ENCODE measurements at places on chromosomes 7 and 10.

DNA sequence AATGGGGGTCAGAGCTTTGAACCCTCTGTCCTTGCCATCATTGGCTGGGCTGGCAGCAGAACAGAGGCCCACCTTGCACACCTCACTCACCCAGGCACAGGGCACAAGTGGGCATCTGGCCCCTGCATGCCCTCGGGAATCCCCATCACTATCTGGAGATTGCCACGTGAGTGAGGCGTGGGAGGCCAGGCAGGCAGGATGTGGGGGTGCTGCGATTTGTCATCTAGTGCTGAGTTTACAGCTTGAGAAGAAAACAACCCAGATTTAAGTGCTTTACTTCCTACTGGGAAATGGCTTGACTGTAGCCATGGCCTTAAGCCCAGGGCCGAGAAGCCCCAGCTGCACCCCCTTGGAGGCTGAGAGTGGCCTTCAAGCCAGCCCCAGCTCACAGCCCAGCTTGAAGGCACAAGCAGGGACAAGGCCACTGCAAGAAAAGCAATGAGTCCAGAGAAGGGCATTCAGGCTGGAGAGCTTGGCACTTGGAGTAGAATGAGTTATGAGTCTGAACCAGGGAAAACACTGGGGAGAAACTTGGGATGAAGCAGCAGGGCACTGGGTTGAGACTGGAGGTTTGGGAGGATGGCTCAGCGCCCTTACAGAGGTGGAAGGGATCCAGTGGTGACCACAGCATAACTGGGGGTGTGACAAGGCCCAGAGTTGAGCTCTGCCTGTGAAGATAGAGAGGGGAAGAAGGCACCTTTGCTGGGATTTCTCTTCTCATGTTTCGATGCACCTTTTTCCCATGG, 123.0 kb downstream of the CXCL12 start:
- no peak for DNase-seq

DNA sequence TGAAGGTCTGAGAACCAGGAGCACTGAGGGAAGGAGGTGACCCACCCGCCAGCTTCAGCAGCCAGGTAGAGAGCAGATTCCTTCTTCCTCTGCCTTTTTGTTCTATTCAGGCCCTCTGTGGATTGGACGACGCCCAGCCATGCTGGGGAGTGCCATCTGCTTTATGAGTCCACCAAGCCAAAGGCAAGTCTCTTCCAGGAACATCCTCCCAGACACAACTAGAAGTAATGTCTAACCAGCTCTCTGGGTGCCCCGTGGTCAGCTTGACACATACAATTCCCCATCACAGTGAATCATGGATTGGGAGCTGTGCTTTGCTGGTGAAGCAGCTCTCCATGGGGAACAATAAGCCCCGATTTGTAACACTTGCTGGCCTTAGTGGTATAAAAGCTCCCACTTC, 125.2 kb downstream of the CCDC3 start:
- no peak for DNase-seq

DNA sequence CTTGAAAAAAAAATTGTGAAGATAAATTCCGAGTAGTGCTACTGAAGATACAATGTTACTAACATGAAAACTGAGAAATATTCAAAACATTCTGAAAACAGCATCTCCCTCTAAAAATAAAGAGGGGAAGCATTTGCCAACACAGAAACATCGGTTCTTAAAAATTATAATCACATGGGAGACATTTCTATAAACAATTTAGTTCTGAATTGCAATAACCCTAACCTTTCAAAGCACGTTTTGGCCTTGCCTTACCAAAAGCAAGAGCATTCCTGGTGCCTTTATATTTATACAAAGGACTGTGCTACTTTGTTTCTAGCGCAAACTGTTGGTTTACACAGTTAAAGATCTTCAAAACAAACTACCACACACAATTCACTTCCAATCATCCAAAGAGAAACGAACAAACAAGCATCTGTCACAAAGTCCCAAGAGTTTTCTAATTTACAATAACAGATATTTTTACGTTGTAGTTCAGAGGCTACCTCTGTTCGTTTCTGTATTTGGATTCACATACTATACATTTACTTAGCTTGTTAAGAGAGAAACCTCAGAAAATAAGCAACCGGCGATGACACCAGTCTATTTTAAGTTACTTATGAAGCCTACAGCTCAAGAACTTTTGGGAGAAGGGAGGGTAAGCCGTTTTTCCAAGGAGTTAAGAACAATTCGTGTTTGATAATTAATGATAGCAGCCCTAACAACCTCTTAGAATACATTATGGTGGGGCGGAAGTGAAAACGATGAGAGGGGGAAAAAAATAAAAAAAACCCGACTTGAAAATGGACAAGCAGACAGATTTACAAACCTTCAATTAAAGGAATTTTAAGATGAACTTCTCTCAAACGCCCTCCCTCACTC, 1.3 kb downstream of the ABI1 start:
- DNase-seq, result no peak

- no peak for DNase-seq
Measured at GRCh38 chr7:37145682-37146081, 303.0 kb downstream of the ELMO1 start.

DNA sequence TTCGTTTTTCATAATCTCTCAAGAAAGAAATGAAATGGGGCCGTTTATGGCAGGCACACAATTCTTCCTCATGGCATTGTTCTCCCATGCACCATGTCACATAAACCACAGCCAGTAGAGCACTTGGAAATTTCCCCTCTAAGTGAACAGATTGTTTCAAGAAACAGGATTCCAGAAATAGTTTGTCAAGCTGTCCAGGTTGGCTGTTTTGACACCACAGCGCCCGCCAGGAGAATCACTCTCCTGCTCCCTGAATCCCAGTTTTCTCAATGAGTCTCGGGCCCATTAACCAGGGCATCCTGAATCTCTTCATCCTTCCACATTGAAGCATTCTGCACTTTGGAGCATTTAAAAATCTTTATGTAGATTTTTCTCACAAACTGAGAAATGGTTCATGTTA, 172.2 kb upstream of the NEBL start:
- DNase-seq, result no peak

DNA sequence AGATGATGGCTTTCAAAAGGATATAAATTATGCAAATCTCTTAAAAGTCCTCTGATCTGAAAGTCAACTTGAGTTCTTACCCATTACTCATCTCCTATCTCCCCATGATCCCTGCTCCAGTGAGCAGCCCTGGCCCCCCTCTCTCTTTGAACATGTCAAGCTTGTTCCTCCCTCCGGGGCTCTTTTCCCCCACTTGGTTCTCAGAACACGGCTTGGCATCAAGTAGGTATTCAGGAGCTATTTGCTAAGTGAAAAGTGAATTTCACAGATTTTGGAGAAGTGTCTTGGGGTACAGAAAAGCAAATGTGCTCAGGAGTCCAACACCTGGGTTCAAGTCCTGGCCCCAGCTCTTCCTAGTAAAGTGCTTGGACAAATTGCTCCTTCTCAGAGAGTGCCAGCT, 98.3 kb upstream of the CTBP2 start:
- DNase-seq, result no peak

DNA sequence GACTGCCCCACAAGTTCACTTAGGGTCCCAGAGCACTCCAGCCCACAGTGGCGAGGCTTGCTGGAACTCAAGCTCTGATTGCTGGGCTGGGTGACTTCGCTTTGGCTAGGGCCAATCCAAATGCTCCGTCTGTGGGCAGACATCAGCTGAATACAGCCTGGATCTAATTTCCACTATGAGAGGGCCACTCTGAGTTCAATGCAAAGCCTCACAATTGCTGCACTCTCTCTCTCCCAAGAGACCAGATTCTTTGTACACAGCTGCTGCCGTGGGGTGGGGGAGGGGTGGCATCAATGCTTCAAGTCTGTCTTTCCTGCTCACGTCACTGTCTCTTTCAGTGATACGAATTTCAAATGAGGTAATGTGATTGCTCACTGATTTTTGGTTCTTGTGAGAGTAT, 47.3 kb upstream of the BPGM start:
- no peak for DNase-seq

DNA sequence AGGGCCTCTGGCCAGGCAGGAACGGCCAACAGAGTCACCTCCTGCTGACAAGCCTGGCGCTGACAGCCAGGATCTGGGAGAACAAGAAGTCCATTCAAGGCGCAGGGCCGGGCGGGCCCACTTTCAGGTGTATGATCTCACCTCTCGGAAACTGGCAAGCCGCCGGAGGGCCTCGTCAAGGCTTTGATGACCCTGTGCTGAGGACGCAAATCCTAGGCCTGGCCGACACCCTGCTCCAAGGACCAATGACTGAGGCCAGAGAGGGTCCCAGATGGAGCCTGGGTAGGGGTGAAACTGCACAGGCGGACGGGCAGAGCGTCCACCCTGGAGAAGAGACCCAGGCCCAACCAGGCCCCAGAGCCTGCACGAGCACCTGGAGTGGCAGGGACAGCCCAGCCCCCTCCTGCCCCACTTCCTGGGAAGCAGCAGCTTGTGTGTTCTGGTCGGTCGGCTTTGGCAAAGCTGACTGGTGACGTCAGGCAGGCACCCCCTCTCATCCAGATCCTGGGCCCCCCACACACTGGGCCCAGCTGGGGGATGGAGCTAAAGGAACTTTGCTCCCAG, 30.6 kb downstream of the MYL10 start:
- no peak for DNase-seq

DNA sequence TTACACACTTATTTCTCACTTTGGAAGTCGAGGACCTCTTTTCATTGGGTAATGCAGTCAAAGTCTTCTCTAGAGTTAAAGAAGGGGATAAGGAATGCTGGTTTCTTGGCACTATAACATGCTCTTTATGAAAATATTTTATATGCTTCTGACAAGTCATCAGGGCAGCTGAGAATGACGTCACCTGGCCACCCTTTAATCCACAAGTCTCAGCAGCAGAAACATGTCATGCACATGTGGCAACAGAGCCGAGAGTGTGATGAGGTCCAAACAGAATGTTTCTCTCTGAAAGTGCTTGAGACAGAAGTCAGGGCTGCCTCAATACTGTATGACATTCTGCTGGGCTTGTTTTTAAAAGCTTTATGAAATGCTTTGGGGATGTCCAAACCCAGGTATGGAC, 63.5 kb upstream of the C10orf90 start:
- no peak for DNase-seq

DNA sequence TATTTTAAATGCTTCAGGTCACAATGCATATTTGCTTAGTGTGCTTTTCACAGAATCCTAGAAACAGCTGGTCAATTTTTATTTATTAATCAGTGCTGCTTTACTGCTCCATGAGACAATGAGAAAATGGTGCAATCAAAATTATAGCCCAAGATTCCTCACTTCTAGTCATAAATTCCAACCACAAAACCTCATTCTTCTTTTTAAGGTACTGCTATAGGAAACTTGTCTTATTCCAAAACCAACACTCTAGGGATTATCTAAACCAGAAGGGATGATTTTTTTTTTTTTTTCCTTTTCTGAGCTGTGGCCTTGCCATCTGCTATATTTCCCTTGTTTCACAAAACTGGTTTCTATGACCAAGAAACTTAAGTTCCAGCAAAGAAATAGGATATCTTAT, 64.0 kb upstream of the SEMA3A start:
- DNase-seq, result no peak

DNA sequence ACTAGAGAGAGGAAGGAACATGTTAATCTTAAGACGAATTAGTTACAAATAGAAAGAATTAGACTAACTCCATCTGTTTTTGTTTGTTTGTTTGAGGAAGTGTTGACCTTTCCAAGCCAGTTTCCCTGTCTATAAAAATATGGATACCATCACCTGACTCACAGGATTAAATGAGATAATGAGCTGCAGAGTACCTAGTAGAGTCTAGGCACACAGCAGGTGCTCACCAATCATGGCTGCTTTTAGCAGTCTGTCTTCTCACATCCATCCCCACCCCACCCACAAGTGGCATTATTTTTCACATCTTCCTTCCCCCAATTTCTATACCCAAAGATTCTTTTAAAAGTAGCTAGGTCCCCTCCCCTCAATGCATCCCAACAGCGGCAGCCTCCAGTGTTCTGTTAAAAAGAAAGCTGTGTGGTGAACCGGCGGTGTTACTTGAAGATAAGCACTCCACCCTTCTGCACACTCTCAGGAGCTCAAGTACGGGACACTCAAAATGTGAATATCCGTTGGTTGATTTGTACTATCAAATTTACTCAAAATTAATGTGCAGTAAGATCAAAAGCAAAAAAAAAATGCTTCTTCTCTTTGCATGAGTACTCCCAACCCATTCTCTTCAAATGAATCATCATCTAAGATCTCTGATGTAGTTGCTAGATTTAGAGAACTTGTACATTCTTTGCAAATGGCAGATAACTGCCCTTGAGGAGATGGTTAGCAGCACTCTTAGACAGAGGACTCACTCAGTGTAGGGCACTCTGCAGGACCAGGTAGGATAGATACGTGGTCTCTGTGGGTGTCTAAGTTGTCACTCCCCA, 145.4 kb upstream of the ASAH2 start:
- DNase-seq, result no peak

- no peak for DNase-seq
Measured at GRCh38 chr10:50807851-50808776, 68.4 kb downstream of the ASAH2B start.

- DNase-seq, result no peak
Measured at GRCh38 chr7:36475381-36475780, 85.7 kb downstream of the ANLN start.

DNA sequence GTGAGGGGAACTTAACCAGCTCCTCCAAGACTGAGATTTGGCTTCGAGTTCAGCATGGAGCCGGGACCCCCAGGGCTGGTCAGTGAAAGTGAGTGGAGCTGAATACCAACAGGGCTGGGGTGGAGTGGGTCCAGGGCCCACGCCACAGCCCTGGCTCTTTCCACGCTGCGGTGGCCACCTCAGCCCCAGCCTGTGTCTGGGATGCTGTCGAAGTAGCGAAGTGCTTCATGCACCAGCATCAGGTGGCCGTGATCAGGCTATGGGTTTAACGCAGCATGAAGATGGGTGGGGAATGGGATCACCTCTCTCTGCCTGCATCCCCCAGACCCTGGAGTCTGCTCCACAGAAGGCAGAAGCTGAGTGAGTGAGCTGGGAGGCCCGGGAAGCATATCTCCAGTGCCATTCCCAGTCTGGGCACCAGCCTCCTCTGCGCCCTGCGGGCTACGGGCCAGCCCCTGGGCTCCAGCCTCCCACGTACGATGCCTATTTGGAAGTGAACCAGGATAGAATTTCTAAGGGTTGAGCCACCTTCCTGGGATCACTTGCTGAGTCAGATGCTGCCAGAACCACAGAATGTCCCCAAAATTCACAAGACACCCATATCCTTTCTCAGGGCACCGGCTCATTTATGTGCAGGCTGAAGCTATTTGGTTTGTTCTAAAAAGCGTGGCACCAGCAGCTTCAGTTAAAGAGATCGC, 131.1 kb upstream of the CHST15 start:
- no peak for DNase-seq

GRCh38 chr7:80923211-80923612, 4.4 kb upstream of the SEMA3C start:
- no peak for DNase-seq

GRCh38 chr10:89655722-89656121, 10.7 kb upstream of the PANK1 start:
- DNase-seq, result no peak
